ENCODE measurements at places on chromosomes 12 and 14.

DNA sequence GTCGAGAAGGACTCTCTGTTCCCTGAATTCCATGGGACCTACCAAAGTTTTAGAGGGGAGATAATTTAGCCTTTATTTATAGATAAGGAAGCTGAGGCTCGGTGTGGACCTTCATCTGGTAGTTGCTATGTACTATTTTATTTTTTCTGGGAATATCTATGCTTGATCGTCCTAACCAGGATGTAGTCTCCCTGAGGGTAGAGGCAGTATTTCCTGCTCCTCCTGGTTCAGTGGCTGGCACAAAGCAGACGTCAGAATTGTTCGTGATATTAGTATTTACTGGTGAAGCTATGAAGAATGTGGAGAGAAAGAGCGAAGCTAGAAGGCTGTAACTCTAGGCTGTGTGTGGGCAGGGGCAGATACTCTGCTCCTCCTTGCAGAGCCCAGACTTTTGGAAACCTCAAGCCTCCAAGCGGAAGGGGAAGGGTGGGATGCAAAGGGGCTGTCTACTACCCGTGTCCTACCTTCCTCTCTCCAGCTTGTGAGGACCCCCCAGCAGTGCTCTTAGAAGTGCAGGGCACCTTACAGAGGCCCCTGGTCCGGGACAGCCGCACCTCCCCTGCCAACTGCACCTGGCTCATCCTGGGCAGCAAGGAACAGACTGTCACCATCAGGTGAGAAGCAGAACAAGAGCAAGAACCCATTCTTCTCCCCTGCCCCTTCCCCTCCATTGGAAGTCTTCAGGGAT is 1.4 kb downstream of the LRP10 start:
- no peak for DNase-seq

GRCh38 chr14:100039903-100040302 is 25.3 kb upstream of the EVL start:
- no peak for DNase-seq

DNA sequence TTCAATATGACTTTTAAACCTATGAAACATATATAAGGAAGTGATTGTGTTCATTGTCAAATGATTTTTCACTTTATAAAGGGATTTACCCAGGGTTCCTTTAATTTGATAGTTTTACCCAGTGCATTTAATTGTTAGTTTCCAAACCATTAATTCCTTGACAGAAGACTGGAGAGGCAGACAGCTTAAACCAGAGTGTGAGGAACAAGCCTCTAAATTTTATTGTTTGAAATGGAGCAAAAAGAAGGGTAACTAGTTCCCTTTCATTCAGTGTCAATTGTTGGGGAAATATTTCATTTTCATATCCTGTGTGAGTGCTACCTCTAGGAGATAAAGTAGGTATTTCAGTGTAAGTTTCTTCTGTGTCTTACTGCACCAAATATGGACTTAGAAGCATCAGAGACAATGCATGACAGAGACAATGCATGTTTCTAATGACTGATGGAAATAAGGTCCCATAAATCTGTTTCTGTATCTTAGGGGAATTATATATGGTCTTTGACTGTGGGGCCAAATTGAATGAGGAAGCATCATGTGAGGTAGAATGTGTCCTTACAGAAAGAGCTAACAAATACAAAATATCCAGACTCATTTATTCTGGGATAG is 120.5 kb downstream of the TMTC2 start:
- DNase-seq = no peak

DNA sequence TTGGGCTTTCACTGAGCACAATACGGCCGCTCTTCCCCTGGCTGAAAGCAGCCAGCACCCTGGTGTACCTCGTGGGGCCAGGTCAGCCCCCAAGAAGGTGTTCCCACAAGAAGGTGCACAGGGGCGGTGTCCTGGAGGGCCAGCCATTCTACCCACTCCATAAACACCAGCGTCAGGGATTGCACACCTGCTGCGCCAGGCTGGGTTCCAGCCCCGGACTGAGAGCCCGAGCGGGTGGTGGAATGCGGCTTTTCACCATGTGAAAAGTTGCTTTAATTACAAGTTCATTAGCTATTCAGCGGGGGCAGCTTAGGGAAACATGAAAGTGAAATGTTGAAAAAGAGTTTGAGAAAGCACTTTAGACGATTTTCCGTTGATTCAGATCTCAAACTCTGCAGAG is 17.5 kb upstream of the MMP17 start:
- DNase-seq = no peak

GRCh38 chr14:102930753-102931579 is 8.5 kb downstream of the AMN start:
- peak; percentile 21 for DNase-seq

DNA sequence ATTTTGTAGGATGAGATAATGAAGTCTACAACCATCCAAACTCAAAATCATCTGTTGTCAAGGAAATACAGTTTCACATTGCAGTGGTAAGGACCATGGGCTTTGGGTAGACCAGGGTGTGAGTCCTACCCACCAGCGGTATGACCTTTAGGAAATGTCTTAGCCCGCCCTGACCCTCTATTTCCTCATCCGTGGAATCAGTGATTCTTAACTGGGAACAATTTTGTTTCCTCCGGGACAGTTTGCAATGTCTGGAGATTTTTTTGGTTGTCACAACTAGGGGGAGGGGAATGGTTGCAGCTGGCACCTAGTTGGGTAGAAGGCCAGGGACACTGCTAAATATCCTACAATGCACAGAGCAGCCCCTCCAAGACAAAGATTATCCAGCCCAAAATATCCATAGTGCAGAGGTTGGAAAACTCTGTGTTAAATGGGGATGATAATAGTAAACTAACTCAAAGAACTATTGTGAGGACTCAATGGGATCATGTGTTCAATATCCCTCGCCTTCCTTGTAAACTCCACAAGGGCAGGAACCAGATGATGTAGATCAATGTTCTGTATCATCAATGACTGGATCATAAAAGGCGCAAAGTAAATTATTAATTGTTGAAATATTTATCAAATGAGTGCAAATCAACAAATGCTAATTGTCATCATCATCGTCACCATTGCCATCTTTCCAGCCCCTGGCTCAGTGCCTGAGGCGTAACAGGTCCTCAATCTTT is 15.7 kb upstream of the IFT81 start:
- DNase-seq = no peak

DNA sequence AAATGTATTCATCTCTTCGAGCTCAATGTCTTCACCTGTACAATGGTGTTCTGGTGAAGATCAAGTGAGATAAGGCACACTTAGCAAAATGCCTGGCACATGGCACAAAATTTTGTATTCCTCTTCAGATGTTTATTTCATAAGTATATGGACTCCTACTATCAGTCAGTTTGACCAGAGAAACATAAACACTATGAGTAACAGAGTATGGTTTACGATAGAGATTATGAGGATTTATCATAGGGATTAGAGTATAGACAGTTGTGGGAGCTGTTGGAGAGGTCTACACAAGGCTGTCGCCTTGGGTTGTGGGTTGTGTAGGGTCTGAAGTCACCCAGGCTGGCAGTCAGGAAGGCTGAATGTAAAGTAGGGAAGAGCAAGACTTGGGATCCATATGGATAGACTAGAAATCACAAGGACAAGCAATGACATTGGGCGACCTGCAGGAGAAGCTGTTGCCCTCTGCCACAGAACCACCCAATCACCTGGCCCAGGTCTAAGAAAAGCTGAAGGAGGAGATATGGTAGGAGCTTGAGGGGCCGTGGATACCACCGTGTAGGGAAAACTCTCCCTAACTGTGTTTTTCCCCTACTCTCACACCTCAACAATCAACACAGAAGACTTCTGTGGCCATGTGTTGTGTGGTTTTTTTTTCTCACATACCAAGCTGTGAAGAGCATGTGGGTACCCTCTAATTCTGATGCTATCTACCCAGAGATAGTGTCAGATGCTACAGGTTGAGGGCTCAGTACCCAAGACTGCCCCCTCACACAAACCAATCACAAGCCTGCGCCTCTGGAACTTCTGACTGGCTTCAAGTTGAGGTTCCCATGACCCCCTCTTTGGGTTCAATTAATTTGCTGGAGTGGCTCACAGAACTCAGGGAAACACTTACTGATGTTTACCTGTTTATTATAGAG is 27.2 kb upstream of the RESF1 start:
- DNase-seq = no peak

GRCh38 chr12:65266408-65266807 is 12.1 kb upstream of the MSRB3 start:
- DNase-seq = no peak

DNA sequence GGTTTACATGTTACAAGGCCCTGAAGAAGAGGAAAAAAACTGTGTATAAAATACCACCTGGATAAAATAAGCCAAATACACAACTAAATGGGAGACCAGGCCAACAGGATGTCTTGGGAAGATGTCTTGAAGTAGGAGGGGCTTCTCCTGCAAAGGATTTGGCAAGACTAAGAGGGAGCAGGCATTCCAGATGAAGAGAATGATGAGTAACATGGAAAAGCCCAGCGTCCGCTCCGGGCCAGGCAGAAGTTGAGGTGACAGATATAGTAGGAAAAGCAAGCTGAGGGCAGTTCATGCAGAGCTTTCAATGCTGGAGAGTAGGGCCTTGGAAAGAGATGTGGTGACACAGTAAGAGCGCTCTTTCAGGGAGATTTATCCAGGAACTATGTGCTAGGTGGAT is 16.1 kb upstream of the EIF4B start:
- no peak for DNase-seq

DNA sequence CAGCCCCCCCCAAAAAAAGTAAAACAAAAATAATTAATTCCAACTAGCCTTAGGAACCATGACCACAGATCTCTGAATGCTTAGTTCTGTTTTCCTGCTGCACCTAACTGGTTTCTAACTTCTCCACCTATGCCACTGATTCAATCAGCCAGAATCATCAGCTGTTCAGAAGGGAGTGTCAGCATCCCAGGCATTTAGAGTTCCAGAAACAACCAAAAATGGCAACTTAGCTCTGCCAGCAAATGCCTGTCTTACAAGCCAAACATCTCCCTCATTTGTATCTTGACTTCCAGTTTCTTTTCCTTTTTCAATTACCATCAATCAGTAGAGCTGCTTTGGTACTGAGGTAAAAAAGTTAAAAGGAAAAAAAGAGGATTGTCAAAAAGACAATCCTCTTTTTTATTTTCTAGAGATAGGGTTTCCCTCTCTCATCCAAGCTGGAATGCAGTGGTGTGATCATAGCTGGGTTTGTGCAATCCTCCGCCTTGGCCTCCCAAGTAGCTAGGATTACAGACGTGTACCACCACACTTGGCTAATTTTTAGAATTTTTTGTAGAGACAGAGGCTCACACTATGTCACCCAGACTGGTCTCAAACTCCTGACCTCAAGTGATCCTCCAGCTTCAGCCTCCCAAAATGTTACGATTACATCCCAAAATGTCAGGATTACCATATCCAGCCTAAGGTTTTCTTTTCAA is 45.2 kb upstream of the ISM2 start:
- DNase-seq = no peak

All from eye (tissue), 1 donor.